CD4-positive, CD25-positive, alpha-beta regulatory T cell (primary cell): ENCODE measurements at places on chromosomes 7 and 10. TPM values are rescaled to one million over a fixed set of nuclear protein-coding genes. Genes with fewer than 3 reads are reported as not detected.

GRCh38 chr10:4851176-4851575 lies 25.2 kb downstream of the AKR1E2 start:
- no peak for DNase-seq

DNA sequence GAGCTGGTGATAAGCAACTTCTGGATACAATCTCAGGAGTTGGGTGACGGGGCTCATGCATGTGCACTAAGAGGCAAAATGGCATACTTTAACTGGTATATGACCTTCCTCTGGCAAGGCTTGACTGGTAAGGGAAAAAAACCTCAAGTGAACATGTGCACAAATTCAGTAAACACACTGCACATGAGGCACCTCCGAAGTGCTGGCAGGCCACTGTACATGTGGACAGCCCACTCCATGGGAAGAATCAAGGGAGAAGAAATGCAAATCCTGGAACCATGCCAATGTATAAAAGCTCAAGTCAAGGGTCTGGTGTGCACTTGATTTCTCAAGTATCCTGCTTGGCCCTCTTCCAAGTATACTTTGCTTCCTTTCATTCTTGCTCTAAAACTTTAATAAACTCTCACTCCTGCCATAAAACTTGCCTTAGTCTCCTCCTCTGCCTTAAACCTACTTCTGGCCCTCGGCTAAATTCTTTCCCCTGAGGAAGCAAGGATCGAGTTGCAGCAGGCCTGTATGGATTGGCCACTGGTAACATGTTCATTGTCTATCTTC lies 167.2 kb downstream of the RAMP3 start:
- no peak for DNase-seq

The OR2A12 gene
- total RNA-seq: not detected

The ASB4 gene
- total RNA-seq: not detected
